Mesangial cell (primary cell): ENCODE measurements at places on chromosomes 1 and 21. TPM values are rescaled to one million over a fixed set of nuclear protein-coding genes. Genes with fewer than 3 reads are reported as not detected.

PRR9 gene
- total RNA-seq = not detected in 2 replicates

VASH2 gene
- total RNA-seq = 4.1 and 6.2 TPM in 2 replicates

PLPP3 gene
- total RNA-seq = 3.6 and 9.6 TPM in 2 replicates

CHD5 gene
- under 0.01 TPM in 1 of 2 replicates, not detected in the other for total RNA-seq

KRTAP19-8 gene
- not detected in 2 replicates for total RNA-seq

ADAMTS1 gene
- 28.4 and 39.4 TPM in 2 replicates for total RNA-seq
